Stimulated activated CD4-positive, alpha-beta T cell treated with anti-CD3 and anti-CD28 coated beads, Interleukin-2, amount 100 ng/mL, for 4 hours (primary cell): ENCODE measurements at places on chromosomes 7 and 10.

DNA sequence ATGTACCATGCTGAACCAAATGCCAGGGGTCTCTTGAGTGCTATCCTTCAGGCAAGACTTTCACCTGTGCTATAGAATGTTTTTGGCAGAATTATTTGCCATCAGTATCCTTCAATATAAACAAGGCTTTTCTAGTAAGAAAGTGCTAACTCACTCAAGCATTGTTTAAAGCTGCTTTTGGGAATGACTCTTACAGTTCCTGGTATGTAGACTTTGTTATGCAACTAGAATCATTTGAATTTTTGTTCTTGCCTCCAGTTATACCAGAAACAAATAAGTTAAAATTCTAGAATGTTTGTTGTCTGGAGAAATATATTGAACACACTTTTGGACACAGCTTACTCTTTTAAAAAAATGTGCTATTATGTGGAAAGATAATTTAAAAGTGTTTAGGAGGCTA, 39.5 kb upstream of the RTKN2 start:
- no peak for DNase-seq

DNA sequence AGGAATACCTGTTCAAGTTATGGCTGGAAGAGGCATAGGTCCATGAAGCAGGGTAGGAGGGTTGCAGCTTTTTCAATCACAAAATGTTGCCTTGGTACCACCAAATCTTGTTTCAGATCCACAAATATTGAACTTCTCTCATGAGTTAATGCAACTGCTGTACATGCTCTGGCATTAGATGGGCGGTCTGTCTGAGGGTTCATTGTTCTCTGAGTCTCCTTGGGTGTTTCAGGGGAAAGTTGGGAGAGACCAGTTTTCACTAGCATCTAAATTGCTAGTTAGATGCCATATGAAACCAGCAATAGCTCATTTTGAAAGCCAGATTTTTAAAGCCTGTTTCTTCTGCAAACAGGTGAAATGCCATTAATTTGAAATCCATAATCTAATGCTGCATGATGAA, 27.8 kb upstream of the ELMO1 start:
- no peak for DNase-seq

DNA sequence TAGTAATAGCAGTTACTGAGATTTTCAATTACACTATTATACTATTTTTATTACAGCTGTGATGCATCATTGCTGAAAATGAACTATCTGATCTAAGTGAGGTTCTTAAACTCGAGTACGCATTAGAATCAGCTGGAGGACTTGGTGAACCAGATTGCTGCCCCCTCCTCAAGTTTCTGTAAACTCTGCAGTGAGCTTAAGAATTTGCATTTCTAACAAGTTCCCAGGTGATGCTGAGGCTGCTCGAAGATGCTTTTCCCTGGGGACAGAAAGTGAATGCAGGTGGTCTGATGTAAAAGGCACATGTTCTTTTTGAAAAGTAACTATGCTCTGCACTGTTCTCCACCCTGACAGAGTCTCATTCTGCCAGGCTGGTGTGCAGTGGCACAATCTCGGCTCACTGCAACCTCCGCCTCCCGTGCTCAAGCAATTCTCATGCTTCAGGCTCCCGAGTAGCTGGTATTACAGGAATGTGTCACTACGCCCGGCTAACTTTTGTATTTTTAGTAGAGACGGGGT, 12.5 kb downstream of the RNF133 start:
- no peak for DNase-seq

DNA sequence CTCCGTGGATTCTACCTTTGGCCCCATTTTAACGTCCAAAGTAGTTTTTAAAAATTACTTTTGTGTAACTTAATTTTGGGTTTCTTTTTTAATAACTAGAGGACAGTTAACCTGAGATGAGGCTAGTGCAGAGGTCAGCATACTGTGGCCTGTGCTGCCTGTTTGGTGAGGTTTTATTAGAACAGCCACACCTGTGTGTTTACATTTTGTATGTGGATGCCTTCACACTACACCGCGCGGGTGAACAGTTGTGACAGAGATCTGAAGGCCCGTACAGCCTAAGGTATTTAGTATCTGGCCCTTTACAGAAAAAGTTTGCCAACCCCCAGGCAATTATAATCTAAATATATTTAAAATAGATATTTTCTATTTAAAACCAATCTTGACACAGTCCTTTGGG, 46.9 kb downstream of the STK17A start:
- no peak for DNase-seq

GRCh38 chr7:154574235-154574634, 428.7 kb downstream of the PAXIP1 start:
- no peak for DNase-seq

DNA sequence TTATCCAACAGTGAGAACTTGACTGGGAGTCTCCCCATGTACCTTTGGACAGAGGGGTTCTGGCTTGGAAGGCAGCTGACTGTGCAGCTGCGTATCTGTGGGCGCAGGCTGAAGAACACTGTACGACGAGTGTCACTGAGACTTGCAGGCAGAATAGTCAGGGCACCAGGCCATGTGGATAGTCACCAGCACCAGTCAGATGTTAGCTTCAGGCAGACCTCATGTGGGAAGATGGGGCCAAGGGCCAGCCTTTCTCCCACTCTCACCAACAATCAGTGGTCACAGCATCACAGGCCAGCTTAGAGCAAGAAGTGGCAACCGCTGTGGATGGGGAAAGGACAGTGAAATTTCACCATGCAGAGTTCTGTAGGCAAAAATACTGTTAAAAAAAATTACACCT, 43.4 kb upstream of the GJD4 start:
- no peak for DNase-seq

- no peak for DNase-seq
Observed at GRCh38 chr7:157205438-157205837, 66.7 kb downstream of the UBE3C start.

DNA sequence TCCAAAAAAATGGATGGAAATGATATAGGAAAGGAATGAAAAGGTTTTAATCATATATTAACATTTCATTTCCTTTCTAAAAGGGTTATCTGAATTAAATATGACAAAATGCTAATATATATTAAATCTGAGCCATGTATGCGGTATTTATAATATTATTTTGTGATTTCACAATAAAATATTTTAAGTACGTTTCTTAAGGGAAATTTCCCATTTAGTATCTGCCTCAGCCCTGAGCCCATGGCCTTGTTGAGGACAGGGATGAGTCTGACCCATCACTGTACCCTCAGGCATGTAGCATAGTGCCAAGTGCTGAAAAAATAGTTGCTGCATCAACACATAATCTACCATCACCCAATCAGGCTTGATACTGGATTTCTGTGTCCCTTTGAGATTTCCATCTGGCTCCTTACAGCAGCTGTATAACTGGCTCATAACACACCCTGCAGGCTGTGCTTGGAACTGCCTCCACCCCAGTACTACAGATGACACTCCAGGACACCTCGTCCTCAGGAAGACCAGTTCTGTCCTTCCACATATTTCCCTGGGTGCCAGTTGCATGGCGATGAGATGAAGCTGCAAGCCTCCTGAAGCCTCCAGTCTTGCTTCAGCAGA, 59.4 kb upstream of the ASAH2 start:
- no peak for DNase-seq

DNA sequence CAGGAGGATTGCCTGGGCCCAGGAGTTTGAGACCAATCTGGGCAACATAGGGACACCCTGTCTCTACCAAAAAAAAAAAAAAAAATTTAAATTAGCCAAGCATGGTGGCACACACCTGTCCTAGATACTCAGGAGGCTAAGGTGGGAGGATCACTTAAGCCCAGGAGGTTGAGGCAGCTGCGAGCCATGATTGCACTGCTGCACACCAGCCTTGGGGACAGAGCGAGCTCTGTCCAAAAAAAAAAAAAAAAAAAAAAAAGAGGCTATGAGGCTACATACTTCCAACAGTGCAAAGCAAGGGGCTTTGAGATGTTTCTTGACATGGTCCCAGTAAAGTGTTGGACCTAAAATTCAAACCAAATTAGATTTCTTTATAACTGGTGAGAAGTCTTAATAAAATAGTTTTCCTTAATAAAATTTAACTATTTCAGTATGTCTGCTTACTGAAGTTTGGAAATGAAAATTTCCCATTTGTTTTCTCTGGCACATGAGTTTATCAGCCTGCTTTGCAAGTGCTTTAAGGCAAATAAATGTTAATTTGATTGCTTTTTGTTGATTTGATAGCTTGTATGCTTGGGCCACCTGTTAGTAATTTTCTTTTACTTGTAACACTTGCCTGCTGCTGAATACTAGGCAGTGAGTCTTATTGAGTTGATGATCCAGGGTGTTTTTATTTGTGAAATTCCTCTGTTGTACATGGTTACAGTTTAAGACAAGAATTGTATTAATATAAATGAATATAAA, 16.1 kb downstream of the CALU start:
- no peak for DNase-seq
